ENCODE measurements at places on chromosomes 7 and 10.

DNA sequence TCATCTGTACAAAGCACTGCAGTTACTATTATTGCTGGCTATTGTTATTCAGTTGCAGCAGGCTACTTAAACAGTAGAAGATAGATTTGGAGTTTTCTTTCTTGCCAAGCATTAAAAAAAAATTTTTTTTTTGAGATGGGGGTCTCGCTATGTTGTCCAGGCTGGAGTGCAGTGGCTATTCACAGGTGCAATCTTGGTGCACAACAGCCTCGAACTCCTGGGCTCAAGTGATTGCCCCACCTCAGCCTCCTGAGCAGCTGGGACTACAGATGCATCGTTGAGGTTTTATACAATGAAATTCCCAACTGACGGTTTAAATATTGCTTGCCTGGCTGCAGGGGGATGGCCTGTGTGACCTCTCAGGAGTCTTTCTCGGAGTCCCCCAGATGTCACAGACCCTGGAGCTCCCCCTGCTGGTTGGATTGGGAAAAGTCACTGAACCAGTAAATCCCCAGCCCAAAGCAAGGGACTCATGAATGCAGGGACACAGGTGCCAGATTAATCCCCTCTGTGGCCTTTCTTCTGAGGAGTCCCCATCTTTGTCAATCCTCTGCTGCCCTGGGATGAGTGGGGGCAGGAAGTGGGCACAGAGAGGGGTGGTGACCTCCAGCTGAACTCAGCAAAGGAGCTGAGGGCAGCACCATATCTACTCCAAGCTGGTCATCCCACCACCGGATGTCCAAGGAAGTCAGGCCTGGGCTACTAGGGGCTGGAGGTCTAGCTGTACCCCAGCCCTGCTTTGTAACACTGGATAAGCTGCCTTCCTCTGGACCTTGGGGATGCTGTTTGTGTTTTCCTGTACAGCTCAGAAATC, 149.6 kb downstream of the C10orf105 start:
- peak; percentile 61 for DNase-seq

DNA sequence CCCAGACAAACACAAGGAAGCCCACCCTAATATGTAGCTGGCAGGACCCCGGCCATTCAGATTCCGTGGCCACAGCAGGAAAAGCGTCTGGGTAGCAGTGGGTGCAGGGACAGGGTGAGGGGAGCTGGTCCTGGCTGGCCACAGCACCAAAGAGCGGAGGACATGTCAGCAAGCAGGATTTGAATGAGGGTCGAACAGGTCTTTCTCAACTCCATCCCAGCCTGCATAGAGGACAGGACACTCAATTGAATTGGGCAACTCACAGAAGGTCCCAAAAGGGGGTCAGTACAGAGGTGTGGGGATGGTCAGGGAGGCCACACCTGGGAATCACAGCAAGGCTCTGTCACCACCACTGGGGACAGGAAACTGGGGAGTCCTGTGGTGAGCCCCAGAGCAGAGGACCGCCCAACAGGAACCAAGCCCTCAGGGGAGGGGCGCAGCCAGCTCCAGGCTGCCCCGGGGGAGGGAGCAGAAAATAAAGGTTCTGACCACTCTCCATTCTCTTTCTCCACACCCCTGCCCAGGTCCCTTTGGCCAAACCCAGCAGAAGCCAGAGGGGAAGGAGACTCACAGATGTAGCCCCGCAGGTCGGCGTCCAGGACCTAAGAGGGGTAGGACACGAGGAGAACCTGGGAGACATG, 108.7 kb upstream of the PPP2R2D start:
- DNase-seq = no peak

GRCh38 chr7:28258240-28258639, 77.6 kb upstream of the JAZF1 start:
- DNase-seq = no peak

DNA sequence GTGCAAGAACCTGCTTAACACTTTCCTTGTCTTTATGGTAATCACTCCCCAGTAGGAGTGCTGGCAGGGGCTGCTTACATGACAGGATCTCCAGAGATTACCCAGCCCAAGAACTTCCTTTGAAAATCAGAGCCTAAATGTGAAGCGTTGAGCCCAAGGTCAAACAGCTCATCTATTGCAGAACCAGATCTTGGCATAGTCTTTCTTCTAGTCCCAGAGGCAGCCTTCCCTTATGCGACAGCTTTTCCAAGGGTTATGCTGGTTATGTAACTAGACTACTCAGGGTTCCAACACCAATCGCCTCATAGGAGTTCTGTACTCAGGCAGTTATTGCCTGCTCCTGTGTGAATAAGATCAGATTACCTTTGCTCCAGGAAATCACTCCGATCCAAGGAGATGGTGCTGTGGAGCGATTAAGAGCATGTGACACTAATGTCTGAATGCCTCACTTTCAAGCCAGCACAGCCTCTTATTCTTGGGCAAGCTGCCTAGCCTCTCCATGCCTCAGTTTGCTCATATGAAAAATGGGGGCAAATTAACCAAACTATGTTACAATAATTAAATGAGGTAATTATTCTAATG, 8.4 kb upstream of the LGI1 start:
- no peak for DNase-seq

DNA sequence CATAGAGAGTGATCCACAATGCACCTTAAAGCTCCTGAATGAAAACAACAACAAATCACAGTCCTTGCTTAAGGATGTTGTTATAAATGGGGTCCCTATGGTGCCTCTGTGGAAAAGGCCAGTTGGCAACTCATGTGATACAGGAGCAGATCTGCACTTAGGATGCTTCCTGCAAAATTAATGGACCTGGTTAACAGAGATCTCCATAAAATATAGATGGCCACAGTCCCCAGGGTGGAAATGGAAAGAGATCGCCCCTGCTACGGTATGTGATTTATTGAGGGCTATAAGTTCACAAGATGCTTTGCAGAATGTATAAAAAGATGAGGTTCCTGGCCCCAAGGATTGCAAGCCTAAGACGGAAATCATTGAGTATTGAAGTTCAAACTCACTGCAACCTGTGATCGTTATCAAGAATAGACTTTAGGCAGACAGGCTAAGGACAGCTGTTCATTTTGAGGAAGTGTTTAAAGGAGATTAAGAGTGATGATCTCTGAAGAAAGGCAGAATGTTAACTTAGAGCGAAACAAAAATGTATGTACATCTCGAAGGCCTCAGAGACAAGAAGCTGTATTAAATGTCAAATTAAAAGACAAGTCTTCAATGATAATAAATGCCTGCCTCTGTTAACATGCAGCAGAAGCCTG, 174.1 kb upstream of the PLPP4 start:
- DNase-seq = no peak

GRCh38 chr10:62852961-62853702, 37.0 kb upstream of the EGR2 start:
- DNase-seq = no peak

DNA sequence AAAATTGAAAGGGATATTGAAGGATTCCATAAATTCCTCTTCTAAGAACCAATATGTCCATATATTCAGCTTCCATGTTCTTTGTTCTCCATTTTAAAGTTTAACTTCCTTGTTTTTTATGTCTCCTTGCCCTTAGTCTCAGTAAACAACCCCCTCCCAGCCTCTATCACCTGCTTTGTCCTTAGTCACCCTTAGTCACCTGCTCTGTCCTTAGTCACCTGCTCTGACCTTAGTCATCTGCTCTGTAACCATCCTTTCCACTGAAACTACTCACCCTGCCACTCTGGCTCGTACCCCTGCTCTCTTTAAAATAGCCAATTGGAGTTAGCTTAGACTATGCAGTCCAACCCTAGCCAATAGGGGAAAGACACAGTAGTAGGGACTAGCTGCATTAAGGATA, 136.2 kb upstream of the TMEM106B start:
- no peak for DNase-seq

DNA sequence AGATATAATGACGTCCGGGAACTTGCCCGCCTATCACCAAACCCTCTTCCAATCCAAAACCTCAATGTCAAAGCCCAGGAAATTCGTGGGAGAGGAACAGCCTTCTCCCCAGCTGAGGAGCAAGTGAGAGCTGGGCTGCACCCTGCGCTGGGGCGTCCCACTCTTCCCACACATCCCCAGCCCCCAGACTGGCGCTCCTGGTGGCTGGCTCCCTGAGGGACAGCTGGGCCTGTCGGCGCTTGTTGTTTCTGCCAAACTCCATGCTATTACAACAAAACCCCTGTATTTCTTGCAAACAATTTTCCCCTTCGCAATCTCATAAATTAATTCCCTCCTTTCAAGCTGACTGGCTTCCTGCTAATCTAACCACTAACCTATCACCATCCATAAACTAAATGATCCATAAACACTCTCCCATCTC, 53.0 kb downstream of the GRID1 start:
- no peak for DNase-seq

DNA sequence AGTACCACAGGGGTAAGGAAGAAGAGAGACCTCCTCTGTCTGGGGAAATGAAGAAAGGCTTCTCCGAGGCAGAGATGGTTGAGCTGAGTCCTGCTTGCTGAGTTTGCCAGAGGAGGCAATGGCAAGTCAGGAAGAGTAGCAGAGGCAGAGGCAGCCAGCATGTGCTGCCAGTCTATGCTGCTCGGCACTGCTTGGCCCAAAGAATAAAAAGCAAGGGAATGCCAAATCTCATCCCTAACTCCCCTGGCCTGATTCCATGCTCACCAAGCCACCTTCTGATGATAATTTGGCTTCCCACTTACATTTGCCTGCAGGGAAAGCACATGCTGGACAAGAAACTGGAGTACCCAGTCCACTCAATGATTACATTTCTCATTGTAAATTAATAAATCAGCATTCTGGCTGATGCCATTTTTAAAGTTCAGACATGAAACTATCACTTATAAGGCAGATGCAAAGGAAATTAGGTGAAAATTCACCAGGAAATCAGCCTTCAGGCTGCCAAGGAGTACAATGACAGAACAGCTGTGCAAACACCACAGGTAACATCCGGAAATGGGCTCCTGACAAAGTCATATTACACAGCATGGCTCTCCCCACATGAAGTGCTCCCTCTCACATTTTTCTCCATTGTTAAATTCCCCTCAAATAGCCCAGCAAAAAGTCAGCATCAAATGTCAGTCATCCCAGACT, 245.9 kb downstream of the MTERF1 start:
- no peak for DNase-seq

DNA sequence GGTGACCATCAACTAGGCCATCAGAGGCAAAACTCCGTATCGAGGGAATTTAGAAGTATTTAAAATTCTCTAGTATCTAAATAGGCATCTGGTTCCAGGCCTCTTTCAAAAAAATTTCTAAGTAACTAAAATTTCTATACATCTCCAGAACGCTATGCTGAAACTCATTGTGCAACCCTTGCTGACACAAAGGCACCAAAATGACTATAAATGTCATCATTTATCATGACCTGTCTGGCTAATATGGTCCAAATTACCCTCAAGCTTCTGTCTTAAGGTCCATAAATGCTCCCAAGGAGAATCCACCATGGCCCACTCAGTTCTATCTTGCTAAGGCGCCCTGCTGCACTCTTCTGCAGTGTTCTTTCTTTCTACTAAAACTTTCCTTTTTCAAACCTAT, 16.2 kb downstream of the STEAP4 start:
- no peak for DNase-seq

DNA sequence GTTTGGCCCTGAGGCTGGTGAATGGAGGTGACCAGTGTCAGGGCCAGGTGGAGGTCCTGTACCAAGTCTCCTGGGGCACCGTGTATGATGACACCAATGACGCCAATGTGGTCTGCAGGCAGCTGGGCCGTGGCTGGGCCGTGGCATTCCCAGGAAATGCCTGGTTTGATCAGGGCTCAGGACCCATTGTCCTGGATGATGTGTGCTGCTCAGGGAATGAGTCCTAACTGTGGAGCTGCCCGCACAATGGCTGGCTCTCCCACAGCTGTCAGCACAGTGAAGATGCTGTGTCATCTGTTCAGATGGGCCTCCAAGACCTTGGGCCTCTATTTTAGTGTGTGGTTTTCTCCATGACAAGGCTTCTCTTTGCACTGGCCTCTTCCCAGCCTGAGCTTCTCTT, 64.0 kb downstream of the DMBT1 start:
- no peak for DNase-seq

- DNase-seq = no peak
These were observed 78.3 kb upstream of the CTBP2 start for GRCh38 chr10:125238682-125239081.

GRCh38 chr10:81603106-81603620, 271.8 kb upstream of the NRG3 start:
- DNase-seq = no peak

- DNase-seq = no peak
These were observed 9.7 kb downstream of the MXI1 start for GRCh38 chr10:110216942-110217661.

DNA sequence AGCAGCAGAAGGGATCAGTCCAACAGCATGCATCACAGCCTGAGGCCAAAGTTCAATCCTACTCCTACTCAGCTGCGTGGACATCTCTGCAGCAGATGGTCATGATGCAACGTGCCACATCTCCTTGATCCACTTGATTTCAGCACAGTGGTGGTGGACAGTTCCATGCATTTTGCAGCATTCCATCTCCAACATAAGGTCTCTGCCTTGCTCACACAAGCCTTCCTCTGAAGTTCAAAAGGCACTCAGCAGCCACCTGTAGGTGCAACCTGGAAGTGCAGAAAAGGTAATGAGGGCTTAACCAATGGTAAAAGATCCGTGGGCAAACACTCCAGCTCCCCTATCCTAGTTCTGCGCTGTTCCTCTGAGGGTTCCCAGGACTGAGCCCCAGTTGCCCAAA, 57.5 kb upstream of the CHCHD3 start:
- DNase-seq = no peak

DNA sequence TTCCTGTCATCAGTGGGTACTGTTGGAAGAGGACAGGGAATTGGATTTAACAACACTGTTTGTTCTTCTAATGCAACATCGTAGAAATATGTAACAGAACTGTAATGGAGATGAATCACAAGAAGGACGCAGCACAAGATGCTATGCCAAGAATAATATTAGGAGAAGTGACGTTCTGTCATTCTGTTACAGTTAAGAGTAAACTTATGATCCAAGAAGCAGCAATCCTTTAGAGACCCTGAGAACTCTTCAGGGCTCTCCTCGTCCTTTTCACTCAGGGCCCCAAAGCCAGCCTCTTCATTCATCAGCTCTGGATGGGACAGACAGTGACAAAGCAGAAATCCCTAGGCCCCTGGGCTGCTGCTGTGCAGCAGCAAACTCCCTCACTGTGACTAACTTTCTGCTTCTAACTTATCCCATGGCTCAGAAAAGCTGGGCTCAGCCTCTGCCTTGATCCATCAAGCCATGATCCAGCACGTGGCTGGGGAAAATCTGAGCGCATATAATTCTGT, 8.7 kb upstream of the IL6 start:
- no peak for DNase-seq

- DNase-seq = no peak
These were observed 363.0 kb downstream of the SH2D4B start for GRCh38 chr10:80900661-80901060.

GRCh38 chr7:129610709-129611245, 743 bp upstream of the NRF1 start:
- DNase-seq = no peak

DNA sequence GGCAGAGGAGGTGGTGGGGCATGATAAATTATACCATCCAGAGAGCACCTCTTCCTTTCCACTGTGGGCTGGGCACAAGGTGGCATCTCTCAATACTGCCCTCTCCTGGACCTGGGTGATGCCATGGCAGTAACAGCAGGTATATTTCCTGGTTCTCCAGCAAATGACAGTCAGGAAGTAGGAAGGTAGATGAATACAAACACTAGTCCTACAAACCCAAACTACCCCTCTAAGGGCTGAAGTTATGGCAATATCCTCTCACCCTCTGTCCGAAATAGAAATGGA, 1004.9 kb downstream of the KCNMA1 start:
- DNase-seq = no peak

- DNase-seq = no peak
These were observed 35.8 kb downstream of the GBX1 start for GRCh38 chr7:151131592-151132293.

- DNase-seq = no peak
These were observed 14.9 kb upstream of the MRPS24 start for GRCh38 chr7:43884209-43884608.

Measured in activated T-helper 1 cell treated with anti-CD3 and anti-CD28 coated beads, Interleukin-2, amount 50 U/mL, for 16 hours (primary cell).